ENCODE measurements at places on chromosomes 16 and 17.

- DNase-seq, result no peak
These were observed 287.6 kb upstream of the CDH11 start for GRCh38 chr16:65409510-65409909.

DNA sequence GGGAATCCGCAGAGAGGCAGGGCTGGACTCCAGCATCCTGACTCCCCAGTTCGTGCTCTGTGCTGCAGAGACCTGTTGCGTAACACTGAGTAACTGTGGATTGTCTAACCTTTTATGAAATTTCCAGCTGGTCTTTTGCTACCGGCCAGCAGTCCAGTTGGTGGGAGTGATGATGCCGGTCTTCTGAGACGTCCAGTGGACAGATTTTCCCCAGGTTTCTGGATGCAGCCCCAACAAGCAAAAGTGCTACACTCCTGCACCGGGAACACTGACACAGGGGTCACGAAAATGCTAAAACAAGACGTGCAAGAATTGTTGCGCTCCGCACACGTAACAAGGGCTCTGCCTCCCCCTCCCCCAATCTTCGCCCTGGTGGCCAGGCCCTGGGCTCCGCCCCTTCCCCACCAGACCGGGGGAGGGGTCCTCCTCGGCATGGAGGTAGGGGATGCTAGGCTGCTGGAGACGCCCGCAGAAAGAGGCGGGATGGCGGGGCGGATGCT, 701 bp upstream of the MRC2 start:
- no peak for DNase-seq

DNA sequence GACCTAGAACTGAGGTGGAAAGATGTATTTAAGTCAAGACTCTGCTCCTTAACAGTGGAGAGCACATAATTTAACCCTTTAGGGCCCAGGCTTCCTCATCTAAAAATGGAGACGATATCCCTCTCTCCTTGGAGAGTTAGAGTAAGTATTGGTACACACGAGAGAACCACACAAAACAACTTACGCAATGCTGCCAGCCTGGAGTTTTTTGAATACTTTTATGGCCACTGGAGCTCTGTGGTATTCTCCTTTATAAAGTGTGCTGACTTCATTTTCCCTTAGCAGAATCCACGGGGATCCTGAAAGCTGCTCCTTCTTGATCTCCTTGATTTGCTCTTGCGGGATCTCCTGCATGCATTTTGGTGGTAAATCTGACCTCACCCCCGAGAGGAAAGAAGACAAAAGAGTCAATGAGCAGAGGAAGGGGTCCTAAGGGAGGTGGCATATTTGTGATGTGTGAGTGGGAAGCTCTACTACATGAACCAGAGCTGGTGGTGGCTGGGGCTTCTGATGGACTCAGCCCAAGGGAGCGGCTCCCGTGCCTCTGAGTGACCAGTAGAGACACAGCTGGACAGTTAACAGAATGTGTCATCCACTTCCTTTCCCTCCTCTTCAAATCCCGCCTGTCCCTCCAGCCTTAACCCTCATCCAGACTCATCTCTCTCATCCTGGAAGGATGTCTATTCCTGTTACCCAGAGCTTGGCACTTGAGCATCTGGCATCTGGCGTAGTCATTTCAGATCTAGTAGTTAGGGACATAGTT, 9.4 kb downstream of the MLKL start:
- DNase-seq, result no peak

DNA sequence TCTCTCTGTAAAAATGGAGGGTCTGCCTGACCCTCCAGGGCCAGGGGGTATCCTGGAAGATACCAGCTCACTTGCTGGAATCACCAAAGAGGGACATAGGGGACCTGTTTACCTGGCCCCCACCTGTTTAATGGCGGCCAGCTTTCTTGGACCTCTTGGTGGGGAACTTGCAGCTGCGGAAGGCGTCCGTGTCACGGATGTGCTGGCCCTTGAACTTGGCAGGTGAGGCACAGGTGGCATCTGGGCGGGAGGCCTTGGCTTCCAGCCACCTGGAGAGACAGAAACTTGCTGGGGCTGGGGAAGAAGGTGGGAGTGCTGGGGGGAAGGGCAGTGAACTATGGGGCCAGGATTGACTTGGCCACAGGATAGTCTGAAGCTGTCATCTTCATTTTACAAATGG, 3.5 kb downstream of the CHAD start:
- no peak for DNase-seq

- DNase-seq, result no peak
These were observed 284.5 kb downstream of the MAF start for GRCh38 chr16:79316004-79316458.

DNA sequence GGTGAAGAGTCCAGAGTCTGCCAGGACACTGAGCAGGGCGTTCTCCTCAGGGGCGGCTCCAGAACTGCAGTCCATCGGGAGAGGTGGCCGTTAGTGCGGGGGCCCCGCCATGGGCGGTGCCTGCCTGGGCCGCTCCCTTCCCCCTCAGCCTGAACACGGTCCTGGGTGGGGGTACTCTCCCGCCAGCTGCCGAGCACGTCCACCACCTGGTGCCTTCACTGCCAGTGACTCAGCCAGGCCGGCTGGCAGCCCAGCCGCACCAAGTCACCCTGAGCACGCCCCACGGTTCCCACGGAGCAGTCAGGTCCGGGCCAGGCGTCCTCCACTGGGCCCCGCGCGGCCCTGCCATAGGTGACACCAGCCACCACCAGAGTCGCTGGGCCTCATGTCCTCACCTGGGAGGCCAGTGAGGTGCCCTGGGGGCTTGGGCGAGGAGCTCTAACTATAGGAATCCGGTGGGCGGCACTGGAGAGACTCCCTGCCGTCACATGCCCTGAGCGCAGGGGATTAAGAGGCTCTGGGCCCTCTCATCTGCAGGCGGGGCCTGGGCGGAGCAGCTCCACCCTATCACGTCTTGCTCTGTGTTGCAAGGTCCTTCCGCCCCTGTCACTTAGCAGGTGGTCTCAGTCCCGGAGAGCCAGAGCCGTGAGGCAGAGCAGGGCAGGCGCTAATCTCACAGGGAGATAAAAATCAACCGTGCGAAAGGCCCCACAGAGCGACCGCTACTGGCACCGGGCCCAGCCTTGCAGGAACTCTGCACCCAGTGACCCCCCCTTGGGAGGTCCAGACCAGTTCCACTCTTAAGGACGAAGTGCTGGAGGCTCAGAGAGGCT, 14.3 kb downstream of the PIEZO1 start:
- peak; percentile 76 for DNase-seq

- DNase-seq, result no peak
These were observed 48.8 kb downstream of the SPACA3 start for GRCh38 chr17:33040461-33040860.

- peak; percentile 32 for DNase-seq
These were observed 2.1 kb upstream of the GPRC5C start for GRCh38 chr17:74429604-74430384.

DNA sequence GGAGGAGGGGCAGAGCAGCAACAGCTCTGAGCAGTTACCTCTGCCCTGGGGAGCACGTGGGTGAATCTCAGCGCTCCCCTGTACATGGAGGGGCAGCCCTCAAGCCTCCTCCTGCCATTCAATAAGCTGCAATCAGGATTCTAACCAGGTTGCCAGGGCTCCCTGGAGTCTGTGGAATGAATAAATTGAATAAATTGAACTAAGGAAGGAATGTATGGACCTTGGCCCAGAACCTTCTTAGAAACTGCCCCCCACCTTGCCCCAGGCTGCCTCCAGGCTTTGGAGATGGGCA, 1.6 kb upstream of the CDH16 start:
- DNase-seq, result no peak

- no peak for DNase-seq
These were observed 4.8 kb downstream of the IL4R start for GRCh38 chr16:27318392-27319256.

DNA sequence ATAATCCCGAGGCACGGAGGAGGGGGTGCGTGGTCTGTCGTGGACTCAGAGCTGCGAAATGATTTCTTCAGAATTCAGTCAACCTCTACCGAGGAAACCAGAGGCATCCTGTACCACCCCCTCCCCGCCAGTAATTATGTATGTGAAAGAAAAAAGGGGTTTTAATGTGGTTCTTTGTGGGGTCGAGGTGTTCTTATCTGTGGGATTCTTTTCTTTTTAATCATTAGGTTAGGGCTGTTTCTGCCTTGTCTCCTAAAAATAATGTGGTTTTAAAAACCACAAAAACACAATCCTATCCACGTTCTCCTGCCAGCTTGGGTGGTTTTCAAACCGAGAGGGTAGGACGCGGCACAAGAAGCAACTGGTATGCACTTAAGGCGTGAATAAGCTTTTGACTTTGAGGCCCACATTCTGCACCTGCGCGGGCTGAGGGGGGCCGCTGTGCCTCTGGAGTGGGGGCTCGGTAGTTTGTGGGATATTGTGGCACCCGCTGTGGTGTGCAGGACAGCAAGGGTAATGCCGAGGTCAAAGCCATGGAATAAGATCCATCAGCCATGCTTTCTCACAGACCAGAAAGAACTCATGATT, 1.0 kb downstream of the SLC47A1 start:
- no peak for DNase-seq

GRCh38 chr16:69855592-69855991, 93.5 kb downstream of the WWP2 start:
- DNase-seq, result no peak

DNA sequence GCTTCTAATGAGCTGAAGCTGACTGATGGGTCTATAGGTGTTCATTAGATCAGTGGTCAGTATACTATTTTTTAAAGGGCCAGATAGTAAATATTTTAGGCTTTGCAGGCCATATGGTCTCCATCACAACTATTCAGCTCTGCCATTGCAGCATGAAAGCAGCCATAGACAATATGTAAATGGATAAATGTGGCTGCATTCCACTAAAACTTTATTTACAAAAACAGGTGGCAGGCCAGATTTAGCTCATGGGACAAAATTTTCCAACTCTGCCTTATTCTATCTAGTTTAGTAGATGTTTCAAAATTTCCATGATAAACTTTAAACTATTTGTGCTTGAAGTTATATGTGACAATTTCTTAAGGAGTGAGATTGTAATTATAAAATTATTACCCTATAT, 339.3 kb downstream of the ABCC12 start:
- no peak for DNase-seq

DNA sequence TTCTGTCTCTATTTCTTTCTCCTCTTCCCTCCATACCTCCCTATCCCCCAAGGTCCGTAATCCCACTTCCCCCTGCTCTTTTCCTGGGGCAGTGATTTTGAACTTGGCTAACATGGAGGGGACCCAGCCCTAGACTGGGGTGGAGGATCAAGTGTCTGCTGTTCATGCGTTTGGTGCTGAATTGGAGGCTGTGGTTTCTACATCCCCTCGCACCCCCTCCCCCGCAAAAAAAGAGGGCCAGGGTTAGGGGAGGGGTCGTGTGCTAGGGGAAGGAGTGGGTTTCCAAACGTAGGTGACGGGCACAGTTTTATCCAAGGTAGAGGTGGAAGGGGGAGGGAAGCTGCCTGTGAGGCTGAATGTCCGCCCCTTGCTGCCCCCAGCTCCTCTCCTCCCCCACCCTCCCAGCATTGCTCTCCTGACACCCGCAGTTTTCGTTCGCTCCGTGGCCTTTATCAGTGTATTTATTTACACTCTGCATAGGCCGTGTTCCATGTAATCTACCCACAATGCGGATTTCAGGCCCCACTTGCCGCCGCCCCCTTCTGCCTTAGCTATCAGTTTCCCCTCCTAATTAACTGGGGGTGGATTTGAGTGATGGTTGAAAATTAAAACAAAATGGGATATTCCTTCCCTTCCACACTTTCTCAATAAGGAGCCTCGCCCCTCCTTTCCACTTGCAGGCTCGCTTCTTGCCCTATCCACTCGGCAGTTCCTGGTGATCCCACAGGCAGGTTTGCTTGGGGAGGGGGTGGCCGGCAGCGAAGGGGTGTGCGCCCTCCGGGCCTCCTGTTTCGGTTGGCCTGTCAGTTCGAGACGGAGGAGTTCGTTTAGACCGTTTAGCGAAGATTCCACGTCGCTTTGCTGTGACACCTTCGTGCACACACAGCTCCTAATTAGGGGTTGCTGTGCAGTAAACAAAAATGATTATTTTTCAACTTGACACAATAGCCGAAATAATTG, 2.0 kb downstream of the GNAO1 start:
- peak; percentile 38 for DNase-seq

GRCh38 chr17:81995463-81996231, 18.2 kb downstream of the ASPSCR1 start:
- no peak for DNase-seq

- no peak for DNase-seq
These were observed 14.0 kb downstream of the TMEM92 start for GRCh38 chr17:50288306-50288705.

GRCh38 chr16:273547-274421, 2.0 kb downstream of the RGS11 start:
- no peak for DNase-seq

DNA sequence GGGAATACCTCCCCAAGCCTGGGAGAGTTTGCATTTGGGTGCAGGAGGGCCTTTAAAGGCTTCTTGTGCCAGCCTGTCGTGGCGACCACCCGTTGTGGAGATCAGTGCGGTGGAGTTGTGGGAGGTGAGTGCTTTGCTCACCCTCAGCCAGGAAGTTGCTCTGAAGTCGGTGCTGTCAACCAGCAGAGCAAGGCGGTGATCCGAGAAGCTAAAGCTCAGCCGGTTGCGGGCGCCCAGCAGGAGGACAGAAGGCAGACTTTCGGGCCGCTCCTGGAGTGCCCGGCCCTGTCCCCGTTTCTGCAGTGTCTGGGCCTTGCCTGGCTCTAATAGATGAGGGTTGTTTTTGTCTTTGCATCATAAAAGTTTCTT, 1.4 kb downstream of the UBE2I start:
- DNase-seq, result peak; percentile 42

- no peak for DNase-seq
These were observed 440.2 kb upstream of the CCL2 start for GRCh38 chr17:33814852-33815251.

GRCh38 chr16:79532785-79533184, 67.8 kb downstream of the MAF start:
- DNase-seq, result no peak

GRCh38 chr17:51275381-51275780, 15.0 kb downstream of the UTP18 start:
- DNase-seq, result no peak

GRCh38 chr17:13756763-13757162, 155.0 kb upstream of the HS3ST3A1 start:
- no peak for DNase-seq

DNA sequence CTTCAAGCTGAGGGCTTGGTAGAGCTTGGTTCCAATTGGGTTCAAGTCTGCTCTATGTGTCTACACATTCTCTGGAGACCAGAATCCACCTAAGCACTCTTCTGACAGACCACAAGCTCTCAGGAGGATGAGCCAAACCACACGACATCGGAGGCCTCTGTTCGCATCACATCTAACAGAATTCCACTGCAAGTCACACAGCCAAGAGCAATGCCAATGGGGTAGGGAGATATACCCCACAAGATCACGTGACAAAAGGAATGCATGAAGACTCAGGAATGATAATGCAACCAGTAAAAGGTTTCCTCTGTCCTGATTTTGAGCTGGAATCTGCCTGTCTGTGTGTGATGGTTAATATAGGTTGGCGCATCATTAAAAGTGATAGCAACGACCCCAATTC, 46.6 kb upstream of the RPL38 start:
- no peak for DNase-seq

DNA sequence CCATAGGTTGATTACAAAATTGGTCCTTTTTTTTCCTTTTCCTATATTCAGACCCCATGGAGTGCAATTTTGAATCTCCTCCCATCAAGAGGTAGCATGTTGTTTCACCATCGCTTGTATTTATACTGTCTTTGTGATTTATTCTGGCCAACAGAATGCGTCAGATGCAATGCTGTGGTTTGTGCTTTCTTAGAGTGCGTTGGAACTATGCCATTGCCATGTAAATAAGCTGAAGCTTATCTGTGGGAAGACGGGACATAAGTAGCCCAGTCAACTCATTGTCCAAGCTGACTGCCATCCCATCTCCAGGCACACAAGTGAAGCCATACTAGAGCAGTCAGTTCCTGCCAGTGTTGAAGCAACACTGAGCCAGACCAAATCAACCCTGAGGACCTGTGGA, 1339.3 kb upstream of the GOT2 start:
- no peak for DNase-seq

- DNase-seq, result no peak
These were observed 10.7 kb upstream of the EPOP start for GRCh38 chr17:38685491-38685890.

All from nephron progenitor cell (in vitro differentiated cells).